ENCODE measurements at places on chromosomes 5 and 9.

- DNase-seq: no peak
Measured at GRCh38 chr5:173733831-173734501, 117.5 kb upstream of the BOD1 start.

- no peak for DNase-seq
Measured at GRCh38 chr5:37208883-37209797, 40.0 kb downstream of the CPLANE1 start.

DNA sequence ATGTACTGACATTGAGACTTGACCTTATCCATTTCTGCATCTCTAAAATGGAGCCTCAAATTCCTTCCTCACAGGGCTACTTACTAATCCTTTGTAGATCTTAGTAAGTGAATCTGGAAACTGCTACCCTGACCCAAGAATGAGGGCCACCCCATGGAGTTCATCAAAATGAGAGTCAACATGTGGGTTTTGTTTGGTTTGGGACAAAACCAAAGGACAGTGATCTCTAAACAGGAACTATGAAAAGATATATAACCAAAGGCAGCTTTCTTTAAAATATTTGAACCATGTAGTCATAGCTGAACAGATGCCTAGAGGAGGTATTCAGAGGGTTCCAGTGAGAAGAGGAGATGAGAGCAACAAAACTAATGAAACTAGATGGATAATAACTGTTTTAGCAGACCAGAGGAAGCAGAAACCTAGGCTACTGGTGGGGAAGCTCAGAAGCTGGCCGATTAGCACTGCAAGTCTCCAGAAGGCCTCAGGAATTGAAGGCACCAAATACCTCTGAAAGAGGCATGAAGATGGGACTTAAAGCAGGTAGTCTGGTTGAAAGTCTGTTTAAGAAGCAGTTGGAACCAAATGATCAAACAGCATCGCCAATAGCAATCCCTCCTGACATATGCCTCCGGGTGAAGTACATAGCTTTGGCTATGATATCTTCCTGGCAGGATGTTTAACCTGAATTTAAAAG, 45.8 kb downstream of the THOC3 start:
- DNase-seq: no peak

DNA sequence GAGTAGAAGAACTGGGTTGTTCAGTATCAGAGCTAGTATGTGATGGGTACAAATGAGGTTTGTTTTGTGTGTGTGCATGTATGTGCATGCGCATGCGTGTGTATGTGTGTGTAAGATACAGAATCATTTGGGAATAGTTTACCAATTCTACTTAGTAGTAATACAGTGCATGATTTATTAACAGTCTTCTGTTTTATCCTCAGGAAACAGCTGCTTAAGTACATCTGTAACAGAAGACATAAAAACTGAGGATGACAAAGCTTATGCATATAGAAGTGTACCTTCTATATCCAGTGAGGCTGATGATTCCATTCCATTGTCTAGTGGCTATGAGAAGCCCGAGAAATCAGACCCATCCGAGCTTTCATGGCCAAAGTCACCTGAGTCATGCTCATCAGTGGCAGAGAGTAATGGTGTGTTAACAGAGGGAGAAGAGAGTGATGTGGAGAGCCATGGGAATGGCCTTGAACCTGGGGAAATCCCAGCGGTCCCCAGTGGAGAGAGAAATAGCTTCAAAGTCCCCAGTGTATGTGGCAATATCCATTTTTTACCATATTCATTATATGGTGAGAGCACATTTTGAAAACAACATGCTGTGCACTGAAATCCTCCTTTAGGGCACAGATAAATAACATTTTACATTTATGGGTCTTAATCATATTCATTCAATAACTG, 228.5 kb downstream of the KDM4C start:
- DNase-seq: no peak

- DNase-seq: no peak
Measured at GRCh38 chr5:133706506-133707430, 94.4 kb upstream of the FSTL4 start.

GRCh38 chr5:159978358-159978757, 30.6 kb upstream of the TTC1 start:
- DNase-seq: no peak

DNA sequence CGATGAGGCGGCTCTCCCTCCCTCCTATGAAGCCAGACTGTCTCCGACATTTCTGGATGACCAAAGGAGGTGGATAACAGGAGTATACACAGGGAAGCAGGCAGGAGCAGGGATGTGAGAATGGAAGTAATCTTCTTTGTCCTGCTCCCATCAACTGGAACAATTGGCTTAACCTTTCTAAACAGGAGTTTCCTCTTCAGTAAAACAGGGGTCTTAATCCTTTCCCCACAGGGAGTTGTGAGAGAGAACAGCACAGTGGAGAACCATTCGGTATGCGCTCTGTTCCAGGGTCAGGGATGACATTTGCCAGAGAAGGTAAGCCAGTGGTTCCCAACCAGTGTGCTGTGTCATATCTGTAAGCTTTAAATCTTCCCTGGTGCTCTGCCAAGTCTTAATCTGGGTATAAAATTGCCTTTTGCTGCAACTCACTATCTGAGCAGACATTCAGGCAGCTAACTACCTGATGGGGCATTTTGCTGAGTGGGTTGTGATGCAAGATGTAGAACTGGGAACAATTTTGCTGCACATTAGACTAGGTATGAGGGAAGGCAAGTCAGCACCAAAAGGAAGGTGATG, 294.8 kb upstream of the KIF2A start:
- DNase-seq: no peak

GRCh38 chr9:77952635-77953328, 78.8 kb downstream of the GNAQ start:
- no peak for DNase-seq

DNA sequence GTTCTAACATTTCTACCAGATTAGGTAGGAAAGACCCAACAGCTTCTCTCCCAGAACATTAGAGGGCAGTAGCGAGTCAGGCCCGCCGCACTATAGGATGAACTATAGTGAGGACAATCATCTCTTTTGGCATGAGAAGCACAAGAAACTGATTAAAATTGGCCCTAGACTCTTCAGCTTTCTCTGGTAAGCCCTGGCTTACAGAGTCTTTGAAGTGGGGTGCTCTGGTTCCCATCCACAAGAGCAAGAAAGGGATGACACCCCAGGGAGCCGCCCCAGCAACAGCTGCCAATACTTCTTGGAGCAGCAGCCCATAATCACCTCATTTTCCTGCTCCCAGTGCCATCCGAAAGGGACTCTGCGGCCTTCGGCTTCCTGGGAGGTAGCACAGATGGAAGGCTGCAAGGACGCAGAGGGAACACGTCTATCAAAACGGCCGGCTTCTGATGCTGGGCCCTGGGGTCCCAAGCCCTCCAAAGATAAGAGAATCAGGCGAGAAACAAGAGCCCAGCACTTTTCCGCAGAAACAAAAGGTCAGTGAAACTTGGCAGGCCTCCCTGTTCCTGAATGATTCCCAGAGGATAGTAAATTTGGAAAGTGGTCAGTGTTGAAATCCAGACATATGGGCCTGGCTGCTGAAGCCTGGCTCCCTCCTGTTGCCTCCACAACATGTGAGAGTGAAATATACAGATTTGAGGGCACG, 69.3 kb downstream of the HSD17B3 start:
- no peak for DNase-seq

- no peak for DNase-seq
Measured at GRCh38 chr5:158163451-158164295, 304.7 kb upstream of the CLINT1 start.

DNA sequence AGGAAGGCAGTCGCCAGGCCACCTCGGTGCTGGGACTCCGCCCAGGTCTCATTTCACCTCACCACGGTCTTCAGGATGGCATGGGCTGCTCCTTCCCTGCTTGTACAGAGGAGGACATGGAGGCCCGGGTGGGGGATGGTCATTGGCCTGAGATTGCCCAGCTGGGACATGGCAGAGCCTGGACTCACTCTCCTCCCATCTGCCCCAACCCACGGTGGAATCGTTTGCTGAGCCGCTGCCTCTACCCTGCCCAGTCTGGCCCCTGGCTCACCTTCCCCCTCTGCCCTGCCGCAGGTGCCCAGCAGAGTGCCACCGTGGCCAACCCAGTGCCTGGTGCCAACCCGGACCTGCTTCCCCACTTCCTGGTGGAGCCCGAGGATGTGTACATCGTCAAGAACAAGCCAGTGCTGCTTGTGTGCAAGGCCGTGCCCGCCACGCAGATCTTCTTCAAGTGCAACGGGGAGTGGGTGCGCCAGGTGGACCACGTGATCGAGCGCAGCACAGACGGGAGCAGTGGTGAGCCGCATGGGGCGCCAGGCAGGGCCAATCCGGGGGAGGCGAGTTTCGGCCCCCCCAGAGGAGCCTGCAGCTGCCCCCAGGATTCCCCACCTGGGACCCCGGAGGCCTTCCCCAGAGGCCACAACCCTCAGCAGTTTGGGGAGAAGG, 36.7 kb downstream of the HK3 start:
- DNase-seq: no peak

GRCh38 chr9:135614821-135615665, 24.3 kb downstream of the GLT6D1 start:
- DNase-seq: no peak

DNA sequence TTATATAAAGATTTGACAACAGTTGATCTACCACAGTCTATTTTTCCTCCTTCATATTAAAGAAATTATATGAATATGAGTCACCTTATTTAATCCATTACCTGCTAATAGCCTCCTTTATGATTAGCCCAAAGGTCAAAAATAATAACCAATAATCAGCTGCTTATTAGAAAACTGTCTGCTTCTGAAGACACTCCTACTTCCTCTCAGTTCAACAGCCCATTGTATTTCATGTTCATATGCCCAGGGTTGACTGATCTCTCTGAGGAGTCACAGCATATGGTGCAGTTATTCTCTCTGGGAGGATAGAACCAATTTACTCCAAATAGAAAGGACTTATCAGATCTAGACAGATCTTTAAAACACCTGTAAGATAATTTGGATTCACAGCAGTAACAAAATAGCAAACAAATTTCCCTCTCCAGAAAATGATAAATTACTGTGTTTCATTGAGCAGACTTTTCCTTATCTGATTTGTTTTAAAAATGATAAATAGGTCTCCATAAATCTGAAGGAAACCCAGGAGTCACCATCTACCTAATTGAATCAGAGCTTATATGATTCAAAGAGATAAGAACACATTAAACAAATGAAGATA, 180.4 kb upstream of the ITGA1 start:
- no peak for DNase-seq

DNA sequence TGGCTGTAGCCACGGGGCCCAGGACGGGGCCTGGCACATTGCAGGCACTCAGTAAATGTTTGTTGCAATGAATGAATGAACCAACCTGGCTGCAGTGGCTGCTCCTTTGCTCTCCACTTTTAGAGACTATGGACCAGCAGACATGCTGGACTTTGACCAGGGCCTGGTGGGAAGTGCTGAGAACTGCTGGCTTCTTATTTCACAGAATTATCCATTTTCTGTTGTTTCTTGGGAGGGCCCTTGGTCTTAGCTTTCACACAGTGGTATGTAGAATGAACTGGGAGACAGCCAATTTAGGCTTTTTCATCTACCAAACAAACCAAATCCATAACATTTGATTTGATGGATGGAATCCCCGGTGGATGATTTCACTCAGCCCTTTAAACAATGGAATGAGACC, 78.0 kb upstream of the LHFPL2 start:
- no peak for DNase-seq

GRCh38 chr5:105508519-105508918, 1945.9 kb upstream of the NUDT12 start:
- no peak for DNase-seq

DNA sequence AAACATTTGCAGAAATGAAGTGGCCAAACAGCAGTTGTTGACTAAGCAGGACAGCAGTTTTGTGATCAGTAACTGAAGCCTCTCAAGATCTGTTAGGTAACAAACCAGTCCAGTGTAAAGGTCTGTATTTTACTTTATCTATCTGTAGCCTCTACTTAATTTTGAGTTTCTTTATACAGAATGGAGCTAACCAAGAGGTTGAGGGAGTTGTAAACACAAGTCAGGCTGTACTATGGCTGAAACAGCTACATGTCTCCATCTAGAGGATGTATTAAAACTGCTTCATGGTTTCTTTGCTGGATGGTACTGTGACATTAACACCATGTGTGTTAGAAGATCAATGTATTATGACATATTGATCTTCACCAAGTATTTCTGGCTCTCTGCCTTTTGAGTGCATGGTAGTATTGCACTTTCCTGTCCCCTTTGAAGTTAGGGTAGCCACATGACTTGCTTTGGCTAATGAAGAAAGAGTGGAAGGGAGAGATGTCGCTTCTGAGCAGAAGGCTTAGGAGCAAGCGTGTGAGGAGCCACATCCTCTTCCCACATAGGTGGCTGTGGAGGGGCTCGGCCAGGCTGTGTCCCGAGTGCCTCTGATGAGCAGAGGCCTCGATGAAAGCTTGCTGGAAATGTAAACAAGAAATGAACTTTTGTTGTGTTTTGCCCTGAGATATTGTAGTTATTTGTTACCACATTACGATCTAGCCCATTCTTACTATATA, 105.6 kb upstream of the PCA3 start:
- DNase-seq: no peak

DNA sequence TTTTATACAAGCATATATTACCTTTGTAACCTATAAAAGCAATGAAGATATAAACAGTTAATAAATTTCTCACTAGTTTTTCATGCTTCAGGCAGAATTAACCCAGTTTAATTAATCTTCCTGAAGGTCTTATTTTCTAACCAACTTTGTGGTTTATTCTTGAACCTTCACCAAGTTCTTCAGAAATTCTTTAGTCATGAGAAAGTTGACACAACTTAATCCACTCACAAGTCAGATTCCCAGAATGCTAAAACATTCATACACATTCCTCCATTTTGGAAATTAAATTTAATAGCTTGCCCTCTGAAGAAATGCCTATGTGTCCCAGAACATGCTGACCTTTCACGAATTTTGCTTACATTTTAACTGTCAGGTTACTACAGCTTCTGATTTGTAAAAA, 105.4 kb upstream of the PAM start:
- DNase-seq: no peak
